Activated CD8-positive, alpha-beta memory T cell treated with anti-CD3 and anti-CD28 coated beads for 4 hours (primary cell): ENCODE measurements at places on chromosomes 3 and 15.
A peak's percentile ranks its signal among the peaks of the same experiment; 100 is the strongest.

GRCh38 chr3:157939166-157939565 is 167.1 kb downstream of the SHOX2 start:
- no peak for DNase-seq

- no peak for DNase-seq
These were observed 42.7 kb downstream of the MAP3K13 start for GRCh38 chr3:185405664-185406063.

- DNase-seq, result peak; percentile 44
These were observed 32.3 kb downstream of the TMOD3 start for GRCh38 chr15:51861557-51862359.

DNA sequence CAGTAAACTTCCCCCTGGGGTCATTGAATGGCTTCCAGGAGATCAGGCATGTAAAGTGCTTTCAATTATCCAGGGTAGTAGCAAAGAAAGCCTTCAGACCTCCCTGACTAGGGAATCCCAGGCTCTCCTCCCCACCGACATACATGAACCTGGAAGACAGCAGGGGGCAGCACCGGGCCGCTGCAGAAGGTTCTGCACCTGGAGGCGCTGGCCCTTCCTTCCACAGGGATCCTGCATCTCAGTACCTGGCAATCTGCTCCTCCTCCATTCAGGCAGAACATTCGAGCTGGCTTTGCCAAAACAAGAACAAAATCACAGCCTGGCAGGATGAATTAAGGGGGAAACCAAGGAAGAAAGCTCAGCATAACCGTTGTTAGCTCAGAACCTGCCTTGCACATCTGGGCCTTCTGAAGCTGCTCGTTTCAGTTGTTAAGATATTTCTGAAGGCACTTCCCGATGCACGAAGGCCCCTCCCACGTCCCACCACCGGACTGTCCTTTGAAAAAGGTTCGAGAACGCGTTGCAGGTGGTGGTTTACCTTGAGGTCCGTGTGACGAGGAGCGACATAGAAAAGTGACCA is 237.7 kb downstream of the SLCO3A1 start:
- no peak for DNase-seq

DNA sequence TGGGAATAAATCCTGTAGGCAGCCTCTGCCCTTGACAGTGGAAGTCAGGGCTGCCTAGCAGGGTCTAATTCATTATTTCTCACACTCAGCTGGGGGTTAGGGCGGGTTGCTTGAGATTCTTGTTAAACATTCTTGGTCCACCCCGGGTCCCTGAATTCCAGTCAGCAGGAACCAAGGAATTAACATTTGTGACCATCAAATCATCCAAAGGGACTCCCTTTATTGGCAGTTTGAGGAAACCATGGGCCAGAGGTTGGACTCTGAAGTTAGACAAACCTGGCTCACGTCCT is 122.8 kb downstream of the EEFSEC start:
- DNase-seq, result no peak

DNA sequence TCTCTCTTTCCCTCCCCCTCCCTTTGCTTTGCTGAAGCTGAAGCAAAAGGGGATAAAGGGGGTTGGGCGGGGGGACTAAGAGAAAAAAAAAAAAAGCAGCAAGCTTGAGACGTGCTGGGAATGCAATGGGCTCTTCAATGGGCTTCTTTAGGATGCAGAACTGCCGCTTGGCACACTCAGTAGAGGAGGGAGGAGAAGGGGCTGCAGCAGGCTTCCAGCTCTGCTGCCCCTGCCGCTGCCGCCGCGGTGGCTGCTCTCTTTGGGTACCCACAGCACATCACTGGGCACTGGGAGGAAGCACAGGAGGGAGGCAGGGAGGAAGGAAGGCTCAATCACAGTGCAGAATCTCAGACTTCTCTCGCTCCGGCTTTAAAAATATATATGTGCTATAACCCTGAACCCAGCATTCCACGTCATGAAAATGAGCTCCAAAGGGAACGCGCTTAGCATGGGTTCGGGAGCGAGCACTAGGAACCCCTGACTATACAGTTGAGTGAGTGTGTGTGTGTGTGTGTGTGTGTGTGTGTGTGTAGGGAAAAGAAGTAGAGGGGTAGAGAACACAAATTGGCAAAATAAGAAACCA is 3.5 kb downstream of the SLITRK3 start:
- no peak for DNase-seq

DNA sequence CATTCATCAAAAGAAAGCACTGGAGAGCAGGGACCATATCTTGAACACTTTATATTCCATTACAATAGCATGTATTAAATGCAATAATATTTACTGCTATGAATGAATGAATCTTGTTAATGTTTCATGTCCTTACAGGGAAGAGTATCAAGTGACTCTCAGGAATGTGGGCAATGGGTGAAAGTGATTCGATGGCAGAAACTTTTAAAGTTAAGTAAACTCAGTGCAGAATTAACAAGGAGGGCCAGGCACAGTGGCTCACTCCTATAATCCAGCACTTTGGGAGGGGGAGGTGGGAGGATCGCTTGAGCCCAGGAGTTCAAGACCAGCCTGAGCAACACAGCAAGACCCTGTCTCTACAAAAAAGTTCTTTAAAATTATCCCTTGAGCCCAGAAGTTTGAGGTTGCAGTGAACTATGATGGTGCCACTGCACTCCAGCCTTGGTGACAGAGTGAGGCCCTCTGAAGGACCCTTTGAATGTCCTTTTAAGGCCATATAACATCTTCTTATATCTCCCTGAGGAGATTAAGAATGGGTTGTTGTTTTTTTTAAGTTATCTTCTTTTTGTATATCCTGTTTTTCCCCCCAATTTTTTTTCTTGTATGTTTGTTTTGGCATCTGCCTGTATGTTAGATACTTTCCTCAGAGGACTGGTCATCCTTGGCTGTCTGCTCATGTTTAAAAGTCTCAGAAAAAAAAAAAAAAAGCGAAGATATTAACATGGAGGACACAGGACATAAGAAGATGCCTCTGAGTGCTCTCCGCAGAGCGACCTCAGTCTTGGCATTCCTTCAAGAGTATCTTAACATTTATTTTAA is 9.6 kb upstream of the FSIP1 start:
- no peak for DNase-seq

DNA sequence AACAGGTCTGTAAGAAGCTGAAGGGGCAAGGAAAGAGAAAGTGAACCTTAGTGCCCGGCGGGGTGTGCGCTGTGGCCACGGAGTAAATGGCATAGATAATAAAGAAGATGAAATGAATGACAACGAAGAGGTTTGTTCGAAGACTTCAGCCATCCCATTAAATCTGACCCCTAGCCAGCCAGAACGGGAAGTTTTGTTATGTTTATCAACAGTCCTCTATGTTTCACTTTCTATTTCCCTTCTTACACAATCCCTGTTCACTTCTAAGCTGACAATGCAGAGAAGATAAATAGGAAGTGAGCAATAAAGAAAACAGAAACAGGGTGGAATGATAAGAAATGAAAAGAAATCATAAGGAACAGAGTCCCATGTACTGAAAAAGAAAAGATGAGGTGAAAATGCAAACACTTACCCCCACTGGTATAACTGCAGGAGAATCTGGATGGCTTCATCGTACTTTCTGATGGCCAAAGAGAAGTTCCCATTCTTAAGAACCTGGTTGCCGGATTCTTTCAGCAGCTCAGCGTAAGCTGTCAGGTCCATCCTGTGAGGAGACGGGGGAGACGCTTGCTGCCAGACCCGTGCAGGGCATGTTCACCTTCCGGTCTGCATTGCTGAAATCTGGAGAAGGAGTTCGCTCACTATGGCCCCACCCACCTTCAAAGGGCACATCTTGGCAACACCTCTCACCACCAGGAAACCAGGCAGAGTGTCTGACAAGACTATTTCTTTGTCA is 36.8 kb downstream of the TRANK1 start:
- DNase-seq, result peak; percentile 28

DNA sequence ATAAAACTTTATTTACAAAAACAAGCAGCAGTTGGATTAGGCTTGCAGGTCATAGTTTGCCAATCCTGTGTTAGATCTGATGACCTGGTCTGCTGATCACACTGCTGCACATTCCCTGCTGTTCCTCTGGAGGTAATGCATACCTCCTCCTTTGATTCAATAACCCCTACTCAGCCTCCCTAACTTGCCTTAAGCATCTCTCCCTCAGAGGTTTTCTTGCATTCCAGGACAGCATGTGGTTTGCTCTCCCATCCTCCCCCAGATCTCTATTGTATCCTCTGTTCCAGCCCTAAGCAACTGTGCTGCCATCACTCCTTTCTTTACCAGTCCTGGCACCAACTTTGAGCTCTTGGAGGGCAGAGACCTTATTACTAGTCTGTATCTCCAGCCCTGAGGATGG is 63.4 kb downstream of the CACNA2D3 start:
- DNase-seq, result no peak

- no peak for DNase-seq
These were observed 40.5 kb upstream of the SEC13 start for GRCh38 chr3:10361375-10361774.

DNA sequence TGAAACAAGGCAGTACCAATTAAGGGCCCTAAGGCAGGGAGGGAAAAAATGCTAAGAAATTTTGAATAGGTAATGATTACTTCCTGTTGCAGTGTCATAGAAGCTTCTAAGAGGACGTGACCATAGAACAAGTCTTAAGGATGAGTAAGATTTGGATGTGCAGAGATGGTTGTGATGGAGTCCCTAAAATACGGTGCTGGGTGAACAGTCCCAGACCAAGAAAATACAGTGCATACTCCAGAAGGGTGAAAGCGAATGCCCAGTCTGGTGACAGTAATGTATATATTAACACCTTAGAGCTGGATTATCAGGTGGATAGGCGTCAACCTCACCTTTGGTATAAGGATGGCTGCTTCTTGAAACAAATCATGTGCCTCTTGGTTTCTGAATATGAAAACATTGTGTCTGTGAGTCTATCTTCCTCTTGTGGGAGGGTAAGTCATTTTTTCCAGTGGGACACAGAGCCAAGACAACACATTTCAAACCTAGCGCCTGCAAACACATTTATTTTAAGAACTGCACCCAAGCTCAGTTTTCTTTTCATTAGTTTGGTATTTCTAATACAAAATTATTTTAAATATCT is 101.2 kb upstream of the TP63 start:
- no peak for DNase-seq

DNA sequence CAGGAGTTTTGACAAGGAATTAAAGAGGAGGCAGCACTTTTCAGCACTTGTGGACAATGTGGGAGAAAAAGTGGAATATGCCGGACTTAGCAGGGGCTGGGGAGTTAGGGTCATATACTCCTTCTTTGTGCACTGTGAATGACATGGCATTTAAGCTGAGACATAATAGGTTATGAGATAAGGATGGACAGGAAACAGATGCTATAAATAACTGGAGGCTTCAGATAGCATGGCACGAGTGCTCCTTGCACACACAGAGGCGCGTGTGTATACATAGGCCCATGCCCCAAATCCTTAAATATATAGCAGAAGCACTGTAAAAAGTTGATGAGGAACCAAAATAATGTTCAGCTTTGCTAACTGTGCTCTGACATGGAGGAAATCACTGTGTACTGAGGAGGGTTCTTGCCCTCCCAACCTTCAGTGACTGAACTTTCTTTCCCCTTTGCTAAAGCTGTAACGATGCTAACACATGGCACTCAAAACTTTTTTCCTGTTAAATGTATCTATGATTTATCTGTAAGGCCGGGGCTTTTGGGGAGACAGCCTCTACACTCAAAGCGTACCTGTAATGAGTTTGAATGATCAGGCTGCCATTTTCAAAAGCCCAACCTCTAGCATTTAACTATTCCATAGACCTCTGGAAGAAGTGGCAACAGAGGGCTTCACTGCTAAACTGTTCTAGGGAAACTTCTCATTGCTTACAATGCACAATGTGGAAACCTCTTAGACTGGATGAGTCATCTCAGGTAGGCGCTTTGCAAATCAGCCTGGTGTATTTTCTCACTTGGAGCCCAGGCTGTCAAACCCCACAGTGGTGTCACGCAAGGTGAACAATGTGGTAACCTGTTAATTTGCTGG is 784.6 kb downstream of the NR2F2 start:
- no peak for DNase-seq

DNA sequence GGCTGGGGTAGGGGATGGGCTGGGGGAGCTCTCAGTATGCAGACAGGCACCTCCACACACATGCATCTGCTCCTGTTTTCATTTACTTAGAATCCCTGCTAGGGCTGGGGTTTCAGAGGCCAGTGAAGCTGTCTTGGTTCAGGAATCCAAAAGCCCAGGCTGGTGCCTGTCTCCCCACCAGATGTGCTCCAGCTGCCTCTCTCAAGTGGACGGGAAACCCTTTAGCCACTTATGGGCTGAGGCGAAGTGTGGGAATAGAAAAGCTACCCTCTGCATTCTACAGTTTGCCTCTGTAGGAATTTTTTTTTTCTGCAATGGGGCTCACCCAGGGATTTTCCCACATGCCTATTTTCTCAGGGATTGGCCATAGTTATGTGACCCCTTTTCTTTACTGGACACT is 72.5 kb downstream of the ATP2B2 start:
- no peak for DNase-seq

DNA sequence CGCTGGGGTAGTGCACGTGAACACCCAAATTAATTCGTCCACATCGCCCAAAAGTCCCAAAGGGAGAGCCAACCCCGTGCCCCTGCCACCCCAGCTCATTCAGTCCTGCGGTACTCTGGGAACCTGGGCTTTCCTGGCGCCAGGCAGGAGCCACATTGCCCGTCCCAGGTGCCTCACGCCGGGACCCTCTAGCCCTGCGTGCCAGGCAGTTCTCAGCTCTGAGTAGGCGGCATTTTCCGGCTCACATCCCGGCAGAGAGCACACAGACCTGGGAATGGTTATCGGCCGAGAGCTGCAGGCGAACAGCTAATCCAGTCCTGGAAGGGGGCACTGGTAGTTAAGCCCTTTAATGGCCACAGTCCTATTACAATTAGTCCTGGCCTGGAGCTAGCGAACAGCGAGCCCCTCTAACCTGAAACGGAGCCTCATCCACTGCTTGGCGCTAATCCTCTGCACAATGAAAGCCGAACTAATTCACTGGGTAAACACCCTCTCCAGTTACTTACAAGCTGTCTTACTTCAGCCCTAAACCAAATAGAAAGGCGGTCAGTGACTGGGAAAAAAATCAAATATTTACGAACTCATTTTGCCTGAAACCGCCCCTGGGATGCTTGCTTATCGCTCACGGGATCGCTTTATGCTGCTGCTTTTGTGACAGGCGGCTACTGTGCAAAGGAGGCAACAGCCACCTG is 254.6 kb upstream of the SOX14 start:
- DNase-seq, result no peak
